ENCODE measurements at places on chromosomes 4 and X.

- peak; percentile 43 for DNase-seq
Measured at GRCh38 chr4:1290165-1290977, 680 bp downstream of the MAEA start.

DNA sequence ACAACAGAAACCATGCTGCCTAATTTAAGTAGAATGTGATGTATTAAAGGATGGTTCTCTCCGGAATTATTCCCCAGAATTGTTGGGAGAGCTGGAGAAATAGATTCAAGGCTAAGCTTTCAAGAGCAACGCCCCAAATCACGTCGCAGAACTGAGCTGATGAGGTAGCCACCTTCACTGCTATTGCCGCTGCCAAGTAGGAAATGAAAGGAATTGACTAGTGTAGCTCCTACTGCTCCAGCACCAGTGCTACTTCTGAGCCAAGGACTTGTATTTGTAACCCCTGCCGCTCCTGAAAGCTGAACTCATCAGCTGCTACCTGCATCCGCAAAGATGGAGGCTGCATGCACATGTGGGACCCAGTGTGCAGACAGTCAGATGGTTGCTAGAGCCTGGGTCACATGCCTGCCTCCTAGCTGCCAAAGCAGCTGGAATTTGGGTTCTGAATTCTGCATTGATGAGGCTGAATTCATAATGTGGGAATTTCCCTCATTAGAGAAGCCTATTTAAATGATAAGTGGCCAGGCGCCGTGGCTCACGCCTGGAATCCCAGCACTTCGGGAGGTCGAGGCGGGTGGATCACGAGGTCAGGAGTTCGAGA, 173.9 kb downstream of the PDGFRA start:
- no peak for DNase-seq

- DNase-seq: peak; percentile 51
Measured at GRCh38 chrX:15151267-15152186, 118.4 kb downstream of the ASB9 start.

DNA sequence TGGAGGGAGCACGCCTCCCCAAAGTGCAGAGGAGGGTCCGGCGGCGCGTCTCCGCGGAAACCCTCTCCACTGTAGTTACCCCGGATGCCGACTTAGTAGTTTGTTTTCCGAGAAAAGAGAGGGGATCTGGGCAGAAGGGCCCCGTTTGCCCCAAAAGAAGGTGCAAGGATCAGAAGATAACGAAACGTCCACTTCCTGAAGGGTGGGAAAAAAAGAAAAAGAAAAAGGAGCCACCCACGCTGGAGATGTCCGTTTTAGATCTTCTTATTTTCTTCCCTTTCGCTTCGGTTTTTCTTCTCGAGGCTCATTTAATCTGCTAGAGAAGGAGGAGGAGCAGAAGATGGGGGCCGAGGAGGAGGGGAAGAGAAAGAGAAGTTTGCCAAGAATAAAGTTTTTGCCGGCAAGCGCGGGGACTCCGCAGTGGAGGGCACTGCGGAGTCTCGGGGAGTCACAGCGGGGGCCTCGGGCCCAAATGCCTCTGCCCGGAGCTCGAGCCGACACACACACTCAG, 517 bp downstream of the LEF1 start:
- no peak for DNase-seq

DNA sequence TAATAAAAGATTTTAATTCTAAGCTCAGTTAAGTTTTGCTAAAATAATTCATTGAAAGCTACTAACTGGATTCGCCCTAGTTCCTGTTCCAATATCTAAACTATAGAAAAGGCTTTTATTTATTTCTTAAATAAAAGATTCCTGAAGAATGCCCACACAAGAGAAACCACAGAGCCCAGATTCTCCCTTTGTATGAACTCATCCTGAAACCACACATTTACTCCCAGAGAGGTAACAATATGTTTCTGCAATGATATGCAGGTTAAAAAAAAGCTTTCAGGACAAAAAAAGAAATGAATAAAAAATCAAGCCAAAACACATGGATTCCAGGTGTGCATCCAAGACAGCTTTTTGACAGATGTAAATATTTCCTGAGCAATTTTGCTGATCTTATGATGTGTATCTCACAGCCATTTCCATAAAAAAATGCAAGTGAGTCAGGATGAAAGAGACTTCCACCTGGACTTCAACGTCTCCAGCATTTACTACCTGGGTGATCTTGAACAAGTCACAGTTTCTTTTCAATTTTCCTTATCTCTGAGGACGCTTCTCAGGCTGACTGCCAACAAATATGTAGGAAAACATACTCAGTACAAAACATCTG, 234.4 kb upstream of the FAT1 start:
- DNase-seq: no peak

- DNase-seq: no peak
Measured at GRCh38 chr4:25155947-25156346, 4.3 kb downstream of the SEPSECS start.

GRCh38 chr4:111066001-111066400, 443.1 kb upstream of the PITX2 start:
- no peak for DNase-seq

- DNase-seq: no peak
Measured at GRCh38 chr4:105568584-105568983, 16.2 kb downstream of the ARHGEF38 start.

DNA sequence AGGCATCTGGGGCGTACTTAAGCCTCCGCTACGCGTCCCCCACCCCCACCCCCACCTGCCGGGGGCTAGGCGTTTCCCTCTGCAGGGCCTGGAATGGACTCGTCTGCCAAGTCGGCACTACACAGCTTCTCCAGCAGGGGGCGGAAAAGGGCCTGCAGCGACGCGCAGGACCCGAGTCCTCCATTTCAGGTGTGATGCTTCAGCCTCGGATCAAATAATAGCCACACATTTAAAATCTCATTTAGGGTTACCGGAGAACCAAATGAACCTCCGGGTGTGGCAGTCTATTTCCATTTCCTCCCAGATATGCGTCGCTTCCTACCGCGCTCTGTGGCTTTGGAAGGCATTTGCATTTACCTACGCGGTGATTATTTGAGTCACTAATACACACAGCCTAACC, 2.9 kb downstream of the PAK3 start:
- peak; percentile 77 for DNase-seq

GRCh38 chr4:138716559-138717335, 298.8 kb upstream of the NOCT start:
- DNase-seq: no peak

- peak; percentile 51 for DNase-seq
Measured at GRCh38 chr4:88457307-88458103, 586 bp downstream of the HERC5 start.

DNA sequence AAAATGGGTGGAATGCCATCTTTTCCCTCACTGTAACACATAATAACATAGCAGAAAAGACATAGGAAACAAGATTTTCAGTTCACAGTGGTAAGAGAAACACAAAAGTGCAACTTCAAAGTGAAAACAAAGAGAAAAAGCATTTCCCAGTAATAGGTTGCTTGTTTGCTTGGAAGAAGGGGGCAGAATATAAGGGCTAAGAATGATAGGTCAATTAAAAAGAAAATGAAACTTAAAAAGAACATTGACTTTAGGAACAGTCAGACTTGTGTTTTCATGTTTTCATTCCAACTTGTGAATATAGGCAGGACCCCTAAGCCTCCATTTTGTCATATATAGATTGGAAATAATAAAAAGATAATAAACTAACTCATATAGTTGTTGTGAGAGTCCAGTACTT, 168.2 kb upstream of the PPP3CA start:
- no peak for DNase-seq

DNA sequence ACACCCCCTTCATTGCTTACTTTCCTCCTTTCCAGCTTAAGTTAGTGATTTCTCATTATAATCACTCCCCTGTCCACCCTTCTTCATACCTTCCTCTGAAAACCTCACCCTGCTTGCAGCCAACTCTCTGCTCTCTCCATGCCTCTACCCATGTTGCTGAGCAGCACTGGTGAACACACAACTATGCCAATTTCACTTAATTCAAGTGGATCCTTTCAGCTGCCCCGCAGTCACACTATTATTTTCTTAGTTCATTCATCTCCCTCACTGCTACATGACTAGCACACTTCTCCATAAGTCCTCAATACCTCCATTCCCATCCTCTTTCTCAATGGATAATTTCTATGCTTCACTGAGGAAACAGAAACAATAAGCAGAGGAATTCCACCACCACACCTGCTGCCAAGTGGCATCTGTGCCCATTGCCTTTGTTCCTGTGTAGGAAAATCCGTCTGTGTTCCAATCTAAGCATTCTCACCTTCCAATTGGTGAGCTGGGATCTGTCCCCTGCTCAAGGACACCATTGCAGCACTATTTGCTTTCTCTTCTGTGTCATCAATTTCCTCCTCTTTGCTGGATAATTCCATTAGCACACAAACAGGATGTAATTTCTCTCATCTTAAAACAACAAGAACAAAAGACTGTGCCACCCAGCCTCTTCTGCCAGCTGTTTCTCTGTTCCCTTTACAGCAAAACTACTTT, 25.2 kb upstream of the PRSS48 start:
- DNase-seq: no peak

DNA sequence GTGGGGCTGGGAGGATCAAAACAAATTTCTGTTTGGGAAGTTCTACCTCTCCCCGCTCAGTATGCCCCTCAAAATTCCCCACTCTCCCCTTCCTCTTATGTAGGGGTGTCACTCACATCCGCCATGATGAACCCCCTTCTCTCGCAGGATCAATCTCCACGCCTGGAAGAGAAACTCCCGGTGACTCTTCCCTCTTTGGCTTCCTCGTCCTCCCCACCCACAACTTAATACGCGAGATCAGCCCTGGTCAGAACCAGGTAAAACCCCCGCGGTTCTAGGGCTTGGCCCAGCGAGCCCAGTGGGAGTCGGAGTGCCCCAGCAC, 427 bp downstream of the LAMTOR3 start:
- DNase-seq: no peak

DNA sequence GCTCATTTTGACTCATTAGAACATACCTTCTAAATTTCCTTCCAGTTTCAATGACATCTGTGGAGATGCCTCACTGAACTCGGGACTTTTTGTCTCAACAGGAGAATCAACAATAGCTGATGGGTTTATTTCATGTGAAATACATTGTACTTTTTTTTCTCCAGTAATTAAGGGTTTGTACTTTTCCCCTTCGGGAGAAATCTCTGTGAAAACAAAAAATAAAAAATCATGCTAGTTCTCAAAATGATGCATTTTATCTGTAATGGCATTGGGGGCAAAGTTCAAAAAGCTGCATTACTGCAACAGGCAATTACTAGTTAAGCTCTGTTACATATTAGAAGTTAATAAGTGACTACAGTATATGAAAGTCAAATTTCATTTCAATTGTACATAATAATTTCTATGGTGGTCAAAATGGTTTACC, 167.3 kb upstream of the SH3RF1 start:
- DNase-seq: no peak

DNA sequence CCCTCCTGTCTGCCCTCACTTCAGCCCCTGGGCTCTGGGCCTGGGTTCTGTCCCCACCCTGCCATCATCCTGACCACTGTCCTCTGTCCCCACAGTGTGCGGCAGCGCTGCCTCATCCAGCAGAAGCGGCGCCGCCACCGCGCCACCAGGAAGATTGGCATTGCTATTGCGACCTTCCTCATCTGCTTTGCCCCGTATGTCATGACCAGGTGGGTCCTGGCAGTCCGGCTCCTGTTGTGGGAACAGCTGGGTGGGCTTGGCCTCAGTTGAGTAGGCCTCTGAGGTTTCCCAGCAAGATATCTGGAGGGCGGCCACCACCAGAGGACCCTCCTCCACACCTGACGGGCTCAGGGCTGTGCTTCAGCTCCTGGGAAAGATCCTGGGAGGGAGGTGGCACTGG, 2.2 kb downstream of the GPR78 start:
- no peak for DNase-seq

DNA sequence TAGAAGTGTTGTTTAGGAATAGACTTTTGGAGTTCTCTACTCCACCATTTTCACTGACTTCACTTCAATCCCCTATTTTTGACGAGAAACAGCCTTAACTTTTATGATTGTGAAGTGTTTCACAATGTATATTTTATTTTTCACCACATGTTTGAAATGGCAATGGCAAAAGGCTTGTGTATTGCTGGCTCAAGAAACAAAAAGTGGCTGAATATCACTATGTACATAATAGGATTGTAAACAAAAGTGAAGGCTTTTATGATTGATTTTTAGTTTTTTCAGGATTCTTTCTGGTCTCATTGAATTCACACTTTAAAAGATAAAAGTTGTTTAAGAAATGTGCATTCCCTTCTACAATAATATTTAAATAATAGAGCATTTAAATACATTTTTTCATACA, 18.2 kb downstream of the MAGEB5 start:
- no peak for DNase-seq

GRCh38 chr4:54872261-54872660, 214.5 kb downstream of the KIT start:
- DNase-seq: no peak

- DNase-seq: no peak
Measured at GRCh38 chr4:8101213-8102075, 57.2 kb downstream of the ABLIM2 start.

GRCh38 chrX:154310616-154311536, 15.3 kb downstream of the TKTL1 start:
- no peak for DNase-seq

GRCh38 chr4:142567199-142567598, 278.9 kb downstream of the INPP4B start:
- DNase-seq: peak; percentile 75

GRCh38 chr4:188158336-188158735, 19.1 kb downstream of the TRIML1 start:
- DNase-seq: no peak

GRCh38 chrX:146055733-146056132, 238.1 kb downstream of the SLITRK2 start:
- no peak for DNase-seq
